ENCODE measurements at places on chromosomes 11 and 22. TPM values are rescaled to one million over a fixed set of nuclear protein-coding genes. Genes with fewer than 3 reads are reported as not detected.

DNA sequence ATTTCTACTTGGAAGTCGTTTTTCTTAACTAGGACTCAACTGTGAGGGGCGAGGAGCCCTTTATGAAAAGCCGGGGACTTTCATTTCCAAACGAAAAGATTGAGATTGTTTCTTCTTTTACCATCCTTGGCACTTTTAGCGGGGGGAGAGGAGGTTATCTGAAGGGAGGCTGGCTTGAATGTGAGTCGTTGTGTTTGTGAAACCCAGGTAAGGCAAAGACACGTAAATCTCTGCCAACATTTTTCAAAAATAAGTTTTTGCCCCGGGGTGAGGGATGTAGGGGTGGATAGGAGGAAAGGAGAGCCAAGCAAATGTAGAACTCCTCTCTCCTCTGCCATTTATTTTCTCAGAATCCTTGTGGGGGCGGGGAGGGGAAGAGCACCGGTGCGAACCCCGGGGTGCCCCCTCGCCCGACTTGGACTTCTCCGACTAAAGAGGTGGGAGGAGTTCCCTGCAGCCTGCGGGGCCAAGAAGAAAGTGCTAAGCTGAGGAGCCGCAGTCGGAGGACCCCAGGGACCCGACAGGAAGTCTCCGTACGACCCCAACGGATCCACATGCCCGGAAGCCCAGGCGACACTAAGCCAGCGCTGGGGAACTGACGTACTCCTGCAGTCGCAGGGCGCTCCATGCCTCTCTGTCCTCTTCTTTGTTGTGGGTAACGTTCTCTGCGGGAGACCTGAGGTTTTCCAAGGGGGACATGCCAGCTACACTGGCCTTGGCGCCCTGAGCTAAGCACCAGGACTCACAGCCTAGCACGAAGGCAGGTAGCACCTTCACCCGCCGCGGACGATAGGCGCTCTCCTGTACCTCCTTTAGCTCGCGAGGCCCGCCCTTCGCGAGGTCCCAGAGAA, 2.4 kb upstream of the WT1 start:
- H3K27ac ChIP-seq = peak overlapping the region; percentile 18
- peaks cover 100% of the 10 kb centered on the region for H3K27me3 ChIP-seq
- H3K36me3 ChIP-seq = no peaks in the 10 kb centered on the region
- no peak for DNase-seq
- peak overlapping the region; percentile 72 for H3K4me3 ChIP-seq

GRCh38 chr11:44568658-44569473, 3.4 kb downstream of the CD82 start:
- peaks cover 95% of the 10 kb centered on the region for H3K4me1 ChIP-seq
- peak overlapping the region; percentile 86 for H3K27ac ChIP-seq
- peak; percentile 72 for DNase-seq
- peak overlapping the region; percentile 31 for H3K4me3 ChIP-seq
- H3K27me3 ChIP-seq = no peaks in the 10 kb centered on the region
- no peaks in the 10 kb centered on the region for H3K36me3 ChIP-seq

GRCh38 chr11:70501933-70502540, 103.7 kb downstream of the CTTN start:
- H3K27ac ChIP-seq = no peak overlapping the region
- peaks cover 2% of the 10 kb centered on the region for H3K27me3 ChIP-seq
- H3K4me1 ChIP-seq = peaks cover 13% of the 10 kb centered on the region
- H3K36me3 ChIP-seq = no peaks in the 10 kb centered on the region
- DNase-seq = peak; percentile 8

DNA sequence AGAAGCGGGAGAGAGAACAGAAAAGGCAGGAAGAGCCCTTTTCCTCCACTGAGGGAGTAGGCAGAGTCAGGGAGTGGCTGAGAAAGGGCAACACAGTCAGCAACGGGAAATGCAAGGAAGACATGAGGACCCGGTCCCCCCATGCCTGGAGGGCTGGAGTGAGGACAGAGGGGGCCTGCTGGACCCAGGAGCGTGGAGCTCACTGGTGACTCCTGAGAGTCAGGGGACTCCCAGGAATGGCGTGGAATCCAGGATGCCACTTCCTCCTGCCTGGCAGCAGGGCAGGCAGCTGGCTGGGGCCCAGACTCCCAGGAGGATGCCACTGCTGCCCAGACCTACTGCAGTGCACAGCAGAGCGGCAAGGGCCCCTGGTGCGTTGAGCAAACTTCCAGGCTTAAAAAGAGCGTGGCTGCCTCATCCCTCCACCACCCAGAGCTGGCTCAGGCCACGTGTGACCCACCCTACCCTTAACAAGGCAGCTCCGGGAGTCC, 11.3 kb downstream of the C11orf21 start:
- no peak overlapping the region for H3K4me3 ChIP-seq
- H3K27ac ChIP-seq = peak overlapping the region; percentile 51
- H3K27me3 ChIP-seq = peaks cover 36% of the 10 kb centered on the region
- H3K4me1 ChIP-seq = peaks cover 15% of the 10 kb centered on the region

DNA sequence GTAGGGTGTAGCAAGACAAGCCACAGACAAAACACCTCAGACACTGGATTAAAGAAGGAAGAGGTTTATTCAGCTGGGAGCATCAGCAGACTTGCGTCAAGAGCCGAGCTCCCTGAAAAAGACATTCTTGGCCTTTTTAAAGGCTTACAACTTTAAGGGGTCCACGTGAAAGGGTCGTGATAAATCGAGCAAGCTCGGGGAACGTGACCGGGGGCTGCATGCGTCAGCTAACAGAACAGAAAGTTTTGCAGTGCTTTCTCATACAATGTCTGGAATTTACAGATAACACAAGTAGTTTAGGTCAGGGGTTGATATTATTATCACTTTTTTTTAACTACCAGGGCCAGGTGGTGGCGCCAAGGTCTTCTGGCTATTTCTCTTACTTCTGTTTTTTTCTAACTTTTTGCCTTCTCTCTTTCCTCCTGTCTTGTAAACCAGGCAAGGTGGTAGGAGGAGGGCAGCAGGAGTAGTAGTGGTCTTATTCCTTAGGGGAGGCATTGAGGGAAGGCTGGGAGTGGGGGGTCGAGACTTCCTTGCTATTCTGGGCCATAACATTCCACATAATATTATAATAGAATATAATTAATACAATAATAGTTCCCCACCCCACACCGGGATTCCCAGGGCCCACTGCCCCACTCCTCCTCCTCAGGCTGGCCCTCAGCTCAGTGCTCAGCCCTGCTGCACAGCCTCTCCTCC, 587 bp upstream of the ALDH3B1 start:
- peaks cover 32% of the 10 kb centered on the region for H3K4me1 ChIP-seq
- H3K4me3 ChIP-seq = peak overlapping the region; percentile 57
- no peaks in the 10 kb centered on the region for H3K27me3 ChIP-seq
- no peak for DNase-seq
- no peaks in the 10 kb centered on the region for H3K36me3 ChIP-seq
- H3K27ac ChIP-seq = peak overlapping the region; percentile 83

- H3K36me3 ChIP-seq = no peaks in the 10 kb centered on the region
- H3K27ac ChIP-seq = no peak overlapping the region
- H3K4me3 ChIP-seq = no peak overlapping the region
- no peaks in the 10 kb centered on the region for H3K4me1 ChIP-seq
- peaks cover 80% of the 10 kb centered on the region for H3K27me3 ChIP-seq
Observed at GRCh38 chr22:27151407-27151806, 494.0 kb downstream of the MIAT start.

DNA sequence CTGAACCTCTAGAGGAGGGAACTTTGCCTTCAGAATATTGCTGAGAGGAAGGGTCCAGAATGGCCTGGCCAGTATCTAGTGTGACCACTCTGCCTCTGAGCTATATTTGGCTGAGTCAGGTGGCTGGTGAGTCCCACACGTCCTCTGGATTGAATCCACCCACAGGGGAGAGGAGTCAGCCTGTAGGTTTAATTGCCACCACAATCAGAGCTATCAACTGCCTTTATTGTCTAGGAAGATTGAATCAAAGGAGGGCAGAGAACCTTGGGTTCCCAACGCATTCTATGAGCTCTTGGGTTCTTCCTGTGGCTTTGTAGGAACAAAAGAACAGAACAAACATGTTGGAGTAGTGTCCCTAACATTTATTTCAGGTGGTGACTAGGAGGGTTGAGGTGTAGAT, 67.7 kb downstream of the ST3GAL4 start:
- no peaks in the 10 kb centered on the region for H3K27me3 ChIP-seq
- no peak overlapping the region for H3K4me3 ChIP-seq
- H3K36me3 ChIP-seq = no peaks in the 10 kb centered on the region
- H3K27ac ChIP-seq = peak overlapping the region; percentile 1

DNA sequence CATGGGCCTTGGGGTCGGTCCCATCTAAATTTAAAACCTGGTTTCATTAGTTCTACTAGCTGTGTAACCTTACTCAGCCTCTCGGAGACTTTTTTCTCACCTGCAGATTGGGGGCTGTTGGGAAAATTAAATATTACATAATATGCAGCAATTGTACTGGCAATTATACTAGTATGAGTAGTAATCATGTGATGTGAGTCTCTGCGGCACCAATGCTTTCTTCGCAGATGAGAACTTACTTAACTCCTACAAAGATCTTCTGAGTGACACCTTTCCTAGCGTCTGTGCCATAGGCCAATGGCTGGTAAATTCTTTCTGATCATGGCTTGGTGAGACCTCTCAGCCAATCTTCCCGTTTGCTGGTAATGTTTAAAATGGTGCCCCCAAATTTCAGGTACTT, 391.3 kb downstream of the NXPE2 start:
- H3K4me3 ChIP-seq = no peak overlapping the region
- DNase-seq = no peak
- no peaks in the 10 kb centered on the region for H3K36me3 ChIP-seq
- H3K27ac ChIP-seq = no peak overlapping the region
- H3K4me1 ChIP-seq = no peaks in the 10 kb centered on the region

DNA sequence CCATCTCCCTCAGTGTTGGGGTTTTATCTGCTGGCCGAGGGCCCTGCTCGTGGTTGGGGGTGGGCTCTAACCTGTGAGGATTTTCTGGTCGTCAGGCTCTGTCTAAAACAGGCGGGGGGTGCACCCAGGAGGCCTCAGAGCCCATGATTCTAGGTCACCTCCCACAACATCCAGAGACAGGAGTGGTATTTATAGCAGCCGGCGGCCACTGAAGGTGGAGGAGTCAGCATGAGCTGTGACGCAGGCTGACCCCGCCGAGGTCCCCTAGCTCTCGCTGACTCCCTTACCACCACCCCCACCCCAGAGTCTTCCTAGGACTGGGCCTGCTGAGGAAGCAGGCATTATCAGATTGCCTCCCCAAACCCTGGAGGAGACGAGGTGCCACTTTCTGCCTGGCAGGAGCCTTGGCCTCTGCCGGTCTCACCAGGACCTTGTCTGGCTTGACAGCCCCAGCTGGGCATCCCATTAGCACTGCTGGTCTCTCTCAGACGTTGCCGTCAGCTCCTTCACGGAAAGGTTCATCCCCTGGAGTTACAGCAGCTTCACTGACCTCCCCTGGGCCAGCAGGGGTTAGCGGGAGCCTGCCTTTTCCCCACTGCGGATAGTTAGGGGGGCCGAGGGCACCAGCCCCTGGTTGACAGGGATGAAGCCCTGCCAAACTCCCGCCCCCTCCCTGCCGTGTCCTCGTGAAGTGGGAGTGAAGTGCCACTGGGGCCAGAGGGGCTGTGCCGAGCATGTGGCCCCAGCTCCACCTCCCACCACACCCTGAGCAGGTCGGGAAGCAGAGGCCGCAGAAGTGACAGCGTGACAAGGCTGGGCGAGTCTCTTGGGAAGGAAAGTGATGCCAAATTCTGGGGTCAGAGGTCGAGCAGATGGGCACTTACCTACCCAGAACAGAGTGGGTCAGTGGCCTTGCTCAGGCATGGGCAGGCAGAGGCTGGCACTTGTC, 26.5 kb downstream of the DAGLA start:
- no peak for DNase-seq
- H3K36me3 ChIP-seq = no peaks in the 10 kb centered on the region
- H3K27ac ChIP-seq = peak overlapping the region; percentile 28
- peaks cover 17% of the 10 kb centered on the region for H3K4me1 ChIP-seq

DNA sequence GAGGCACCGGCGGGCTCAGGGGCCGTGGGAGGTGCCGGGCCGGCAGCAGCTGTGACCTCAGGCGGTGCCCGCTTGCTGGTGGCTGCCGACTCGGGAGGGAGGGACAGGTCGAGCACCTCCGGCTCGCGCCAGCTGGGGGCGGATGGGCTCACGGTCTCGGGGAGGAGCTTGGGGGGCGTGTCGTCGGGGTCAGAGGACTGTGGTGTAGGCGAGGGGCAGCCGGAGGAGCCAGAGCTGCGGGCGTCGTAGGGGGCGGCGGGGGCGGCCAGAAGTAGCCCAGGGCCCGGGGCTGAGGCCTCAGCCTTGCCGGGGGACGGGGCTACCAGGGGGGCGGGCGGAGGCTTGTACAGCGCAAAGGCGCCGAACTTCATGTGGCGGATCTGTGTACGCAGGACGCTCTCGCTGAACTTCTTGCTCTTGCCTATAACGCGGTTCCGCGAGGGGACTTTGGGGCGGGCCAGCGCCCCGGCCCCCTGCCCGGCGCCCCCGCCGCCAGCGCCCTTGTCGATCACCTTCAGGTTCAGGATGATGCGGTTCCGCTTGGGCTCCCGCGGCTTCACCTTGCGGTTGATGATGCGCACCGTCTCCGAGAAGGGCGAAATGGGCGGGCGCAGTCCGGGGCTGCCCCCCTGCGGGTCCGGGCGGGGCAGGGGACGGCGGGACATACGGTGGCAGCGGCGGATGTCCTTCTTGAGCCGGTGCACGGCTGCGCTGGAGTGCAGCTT, 5.5 kb downstream of the CBX6 start:
- no peak for DNase-seq
- peak overlapping the region; percentile 84 for H3K27ac ChIP-seq

DNA sequence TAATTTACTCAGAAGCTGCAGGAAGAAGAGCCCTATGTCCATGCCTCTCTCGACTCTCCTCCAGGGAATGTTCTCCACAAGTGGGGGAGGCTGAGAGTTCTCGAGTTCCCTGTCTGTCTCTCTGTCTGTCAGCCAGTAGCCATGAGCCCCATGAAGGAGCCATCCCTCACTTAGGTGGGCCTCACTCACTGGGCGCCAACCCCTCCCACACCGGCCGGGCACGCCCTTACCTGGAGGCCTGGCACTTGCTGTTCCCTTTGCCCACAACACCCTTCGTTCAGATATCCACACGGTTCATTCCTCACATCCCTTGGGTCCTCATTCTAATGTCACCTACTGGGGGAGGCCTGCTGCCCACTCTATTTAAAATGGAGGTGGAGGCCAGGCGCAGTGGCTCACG, 14.2 kb upstream of the IL10RA start:
- no peak overlapping the region for H3K4me3 ChIP-seq
- H3K27ac ChIP-seq = no peak overlapping the region
- H3K36me3 ChIP-seq = no peaks in the 10 kb centered on the region
- H3K4me1 ChIP-seq = no peaks in the 10 kb centered on the region
- DNase-seq = no peak

- H3K27me3 ChIP-seq = no peaks in the 10 kb centered on the region
- no peaks in the 10 kb centered on the region for H3K36me3 ChIP-seq
- peak overlapping the region; percentile 50 for H3K27ac ChIP-seq
- DNase-seq = no peak
Observed at GRCh38 chr22:19991395-19991644, 25.3 kb downstream of the ARVCF start.

- peak; percentile 5 for DNase-seq
- no peak overlapping the region for H3K27ac ChIP-seq
- H3K36me3 ChIP-seq = no peaks in the 10 kb centered on the region
- no peak overlapping the region for H3K4me3 ChIP-seq
- peaks cover 24% of the 10 kb centered on the region for H3K27me3 ChIP-seq
Observed at GRCh38 chr22:49760280-49760629, 67.4 kb downstream of the BRD1 start.

- no peaks in the 10 kb centered on the region for H3K36me3 ChIP-seq
- H3K27ac ChIP-seq = no peak overlapping the region
- peaks cover 24% of the 10 kb centered on the region for H3K27me3 ChIP-seq
- no peak for DNase-seq
Observed at GRCh38 chr11:128933481-128934178, 9.0 kb downstream of the TP53AIP1 start.

LDHAL6A gene
- not detected for total RNA-seq

KCNJ4 gene
- 45.7 TPM for total RNA-seq

ADORA2A gene
- total RNA-seq = 3.6 TPM

SRSF8 gene
- 19.0 TPM for total RNA-seq

SOX6 gene
- 20.2 TPM for total RNA-seq

LUZP2 gene
- not detected for total RNA-seq

GALNT18 gene
- 24.4 TPM for total RNA-seq

OR9Q2 gene
- not detected for total RNA-seq

OR5T2 gene
- not detected for total RNA-seq

CECR2 gene
- 3.1 TPM for total RNA-seq

TEX12 gene
- 0.22 TPM for total RNA-seq

Data from left ventricle myocardium inferior (tissue), 1 donor.